Activated T-cell treated with anti-CD3 and anti-CD28 coated beads, Interleukin-2, amount 50 U/mL, for 24 hours (primary cell): ENCODE measurements at places on chromosomes 1 and 21.

DNA sequence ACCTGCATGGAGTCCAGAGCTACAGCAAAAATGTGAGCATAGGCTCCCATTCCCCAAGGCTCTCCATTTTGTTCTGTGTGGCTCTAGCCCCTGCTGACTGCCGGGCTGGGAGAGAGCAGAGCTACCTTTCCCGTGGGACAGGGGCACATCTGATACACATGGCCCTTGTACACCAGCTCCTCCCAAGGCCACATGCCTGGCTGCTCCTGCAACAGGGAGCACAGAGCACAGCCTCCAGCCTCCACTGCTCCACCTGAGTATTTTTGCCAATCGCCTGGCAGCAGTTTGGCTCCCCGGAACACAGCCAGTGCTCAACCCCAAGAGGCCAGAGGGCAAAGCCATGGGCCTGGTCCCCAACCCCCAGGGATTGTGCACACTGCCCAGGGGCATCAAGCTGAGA is 146.5 kb downstream of the CHD1L start:
- no peaks in the 10 kb centered on the region for H3K36me3 ChIP-seq
- no peak overlapping the region for H3K27ac ChIP-seq
- no peak overlapping the region for H3K4me3 ChIP-seq
- DNase-seq: no peak
- H3K27me3 ChIP-seq: peaks cover 21% of the 10 kb centered on the region
- peaks cover 5% of the 10 kb centered on the region for H3K4me1 ChIP-seq

DNA sequence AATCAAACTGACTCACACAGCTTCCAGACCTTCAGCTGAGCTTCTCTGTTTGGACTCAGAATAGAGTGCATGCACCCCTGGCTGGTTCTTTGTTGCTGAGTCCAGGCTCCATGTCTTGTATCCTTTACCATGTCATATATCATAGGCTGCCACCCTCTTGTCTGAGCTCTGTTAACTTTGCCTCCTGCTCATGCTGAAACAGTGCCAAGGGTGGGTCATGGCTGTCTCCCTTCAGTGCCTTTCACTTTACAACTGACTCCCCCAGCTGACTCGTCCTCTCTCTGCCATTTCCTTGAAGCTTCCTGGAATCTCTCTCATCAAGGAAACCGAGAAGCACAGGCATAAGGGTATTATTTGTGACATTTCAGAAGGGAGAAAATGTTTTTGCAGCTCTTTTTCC is 885.3 kb downstream of the TTLL7 start:
- no peak overlapping the region for H3K4me3 ChIP-seq
- DNase-seq: no peak
- H3K27me3 ChIP-seq: no peaks in the 10 kb centered on the region
- H3K36me3 ChIP-seq: no peaks in the 10 kb centered on the region

DNA sequence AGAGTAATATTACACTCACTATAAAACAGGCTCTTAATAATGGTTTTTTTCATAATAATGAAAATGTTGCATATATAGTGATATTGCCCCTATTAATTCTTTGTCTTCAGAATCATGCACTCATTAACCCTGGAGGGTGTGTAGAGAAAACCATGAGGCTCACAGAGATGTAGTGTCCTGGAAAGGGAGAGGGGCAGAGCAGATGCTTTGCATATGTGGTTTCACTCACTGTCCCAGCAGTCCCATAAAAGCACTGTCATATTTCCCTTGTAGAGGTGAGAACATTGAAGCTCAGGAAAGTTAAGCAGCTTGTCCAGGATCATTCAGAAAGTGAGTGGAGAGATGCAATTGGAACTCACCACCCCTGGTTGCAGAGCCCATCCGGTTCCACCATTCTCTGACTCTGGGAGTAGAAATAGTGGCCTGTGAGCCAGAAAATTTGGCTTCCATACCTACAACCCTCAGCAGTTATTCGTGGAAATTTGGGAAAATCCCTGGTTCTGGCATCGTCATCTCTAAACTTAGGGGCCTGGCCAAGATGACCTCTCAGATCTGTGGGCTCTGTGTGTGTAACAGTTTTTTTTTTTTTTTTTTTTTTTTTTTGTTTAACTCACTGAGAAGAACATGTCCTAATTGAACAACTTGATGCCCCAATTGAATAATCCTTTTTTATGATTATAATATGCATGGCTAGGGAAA is 86.4 kb downstream of the RGL1 start:
- H3K27me3 ChIP-seq: no peaks in the 10 kb centered on the region
- H3K36me3 ChIP-seq: no peaks in the 10 kb centered on the region
- DNase-seq: no peak
- H3K4me1 ChIP-seq: peaks cover 36% of the 10 kb centered on the region
- H3K27ac ChIP-seq: no peak overlapping the region

GRCh38 chr1:31166462-31166861 is 73.2 kb downstream of the NKAIN1 start:
- H3K4me1 ChIP-seq: peaks cover 12% of the 10 kb centered on the region
- DNase-seq: no peak
- H3K4me3 ChIP-seq: no peak overlapping the region
- H3K36me3 ChIP-seq: no peaks in the 10 kb centered on the region
- no peak overlapping the region for H3K27ac ChIP-seq

- H3K36me3 ChIP-seq: peaks cover 4% of the 10 kb centered on the region
- DNase-seq: no peak
- no peaks in the 10 kb centered on the region for H3K27me3 ChIP-seq
These were observed 4.5 kb upstream of the DHRS3 start for GRCh38 chr1:12622506-12622905.

- no peak overlapping the region for H3K4me3 ChIP-seq
- no peak overlapping the region for H3K27ac ChIP-seq
- peaks cover 6% of the 10 kb centered on the region for H3K4me1 ChIP-seq
- no peaks in the 10 kb centered on the region for H3K36me3 ChIP-seq
These were observed 494.9 kb downstream of the KIF26B start for GRCh38 chr1:245649666-245650065.
